ENCODE measurements at places on chromosomes 12 and 14. TPM values are rescaled to one million over a fixed set of nuclear protein-coding genes. Genes with fewer than 3 reads are reported as not detected.

The BCAT1 gene
- total RNA-seq = 0.12 TPM

DNA sequence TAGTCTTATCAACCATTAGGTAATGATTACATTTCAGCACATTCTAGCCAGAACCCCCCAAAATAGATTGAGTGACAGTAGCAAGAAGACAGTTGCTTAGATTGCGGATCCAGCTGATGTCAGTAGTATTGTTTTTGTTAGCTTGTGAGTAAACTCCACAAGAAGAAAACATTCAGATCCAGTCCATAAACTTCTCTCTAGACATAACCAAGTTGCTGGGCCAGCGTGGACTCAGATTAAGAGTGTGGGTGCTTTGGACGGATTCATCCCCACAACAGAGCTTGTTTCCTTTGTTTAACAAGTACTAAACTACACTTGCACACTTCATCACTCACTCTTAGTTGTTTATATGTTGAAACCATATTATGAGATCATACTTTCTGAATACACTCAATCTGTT lies 293.4 kb downstream of the NPAS3 start:
- no peak overlapping the region for H3K4me3 ChIP-seq
- H3K27me3 ChIP-seq = peaks cover 57% of the 10 kb centered on the region
- peaks cover 6% of the 10 kb centered on the region for H3K36me3 ChIP-seq
- H3K27ac ChIP-seq = no peak overlapping the region

DNA sequence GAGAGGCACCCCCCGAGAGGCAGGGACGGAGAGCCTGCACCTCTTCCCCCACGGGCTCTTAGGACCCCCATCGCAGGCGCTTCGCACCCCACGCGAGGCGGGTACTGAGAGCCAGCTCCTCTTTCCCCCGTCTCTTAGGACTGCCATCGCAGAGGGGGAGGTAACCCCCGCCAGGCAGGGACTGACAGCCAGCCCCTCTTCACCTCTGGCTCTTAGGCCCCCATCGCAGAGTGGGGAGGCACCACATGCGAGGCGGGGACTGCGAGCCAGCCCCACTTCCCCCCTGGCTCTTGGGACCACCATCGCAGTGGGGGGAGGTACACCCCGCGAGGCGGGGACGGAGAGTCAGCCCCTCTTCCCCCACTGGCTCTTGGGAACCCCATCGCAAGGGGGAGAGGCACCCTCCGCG lies 46.1 kb downstream of the DDX11 start:
- no peak overlapping the region for H3K27ac ChIP-seq
- no peaks in the 10 kb centered on the region for H3K36me3 ChIP-seq
- H3K4me3 ChIP-seq = no peak overlapping the region
- no peaks in the 10 kb centered on the region for H3K27me3 ChIP-seq
- no peaks in the 10 kb centered on the region for H3K4me1 ChIP-seq

GRCh38 chr12:9123781-9124382 lies 8.2 kb upstream of the A2M start:
- no peaks in the 10 kb centered on the region for H3K36me3 ChIP-seq
- H3K27ac ChIP-seq = no peak overlapping the region
- no peak for DNase-seq
- no peaks in the 10 kb centered on the region for H3K4me1 ChIP-seq

Measured in MCF 10A (cell line).